ENCODE measurements at places on chromosomes 3 and 15.

- no peak for ATAC-seq
These were observed 47.4 kb upstream of the MKRN3 start for GRCh38 chr15:23518104-23518503.

GRCh38 chr3:171353423-171353822 lies 106.8 kb downstream of the TNIK start:
- ATAC-seq: no peak

- ATAC-seq: no peak
These were observed 325.8 kb upstream of the IGF1R start for GRCh38 chr15:98322581-98322980.

DNA sequence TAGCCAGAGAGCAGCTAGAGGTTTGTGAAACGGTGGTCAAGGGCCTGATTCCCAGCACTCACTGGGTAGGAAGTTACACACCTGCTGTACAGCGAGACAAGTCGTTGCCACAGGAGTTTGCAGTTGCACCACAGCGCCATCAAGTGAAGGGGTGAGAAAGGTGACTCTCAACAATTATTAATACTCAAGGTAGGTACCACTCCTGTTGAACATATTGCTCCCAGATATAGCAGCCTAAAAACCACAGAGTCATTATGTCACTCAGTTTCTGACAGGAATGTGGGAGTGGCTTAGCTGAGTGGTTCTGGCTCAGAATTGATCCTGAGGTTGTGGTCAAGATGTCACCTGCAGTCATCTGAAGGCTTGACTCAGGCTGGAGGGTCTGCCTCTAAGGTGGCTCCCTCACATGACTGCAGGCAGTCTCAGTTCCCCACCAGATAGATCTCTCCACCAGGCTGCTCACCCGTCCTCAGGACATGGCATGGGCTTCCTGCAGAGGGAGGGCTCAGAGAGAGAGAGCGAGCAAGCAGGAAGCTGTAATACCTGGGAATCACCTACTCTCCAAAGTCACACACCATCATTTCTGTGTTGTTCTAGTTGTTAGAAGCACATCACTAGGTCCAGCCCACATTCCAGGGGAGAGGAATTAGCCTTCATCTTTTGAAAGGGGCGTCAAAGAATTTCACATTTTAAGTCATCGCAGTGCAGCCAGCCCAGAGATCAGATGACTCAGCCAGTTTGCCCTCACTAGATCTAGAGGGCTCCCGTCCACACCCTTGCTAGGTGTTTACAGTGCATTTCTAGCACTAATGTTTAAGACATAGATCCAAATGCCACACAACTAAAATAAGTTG lies 17.0 kb upstream of the ANO10 start:
- peak; percentile 43 for ATAC-seq

DNA sequence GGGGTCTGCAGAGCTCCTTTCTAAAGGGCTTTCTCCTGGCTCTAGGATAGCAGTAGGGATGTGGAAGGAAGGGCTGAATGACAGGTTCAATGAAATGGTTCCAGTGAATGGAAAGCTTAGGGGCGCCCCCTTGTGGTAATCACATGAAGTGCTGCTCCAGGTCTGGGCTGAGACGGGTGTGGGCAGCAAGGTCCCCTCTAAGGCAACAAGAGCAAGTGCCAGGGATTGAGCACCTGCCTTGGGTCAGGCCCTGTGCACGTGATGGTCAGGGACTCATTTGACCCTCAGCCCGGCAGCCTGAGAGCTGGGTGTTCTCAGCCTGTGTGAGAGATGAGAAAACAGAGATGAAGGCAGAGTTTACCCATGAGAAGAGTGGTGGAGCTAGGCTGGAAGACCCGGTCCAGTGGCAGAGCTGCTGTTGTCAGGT lies 12.1 kb upstream of the CX3CR1 start:
- no peak for ATAC-seq

- no peak for ATAC-seq
These were observed 47.6 kb downstream of the SHOX2 start for GRCh38 chr3:158058495-158059130.

GRCh38 chr3:23565041-23565775 lies 240.5 kb upstream of the UBE2E1 start:
- ATAC-seq: no peak

DNA sequence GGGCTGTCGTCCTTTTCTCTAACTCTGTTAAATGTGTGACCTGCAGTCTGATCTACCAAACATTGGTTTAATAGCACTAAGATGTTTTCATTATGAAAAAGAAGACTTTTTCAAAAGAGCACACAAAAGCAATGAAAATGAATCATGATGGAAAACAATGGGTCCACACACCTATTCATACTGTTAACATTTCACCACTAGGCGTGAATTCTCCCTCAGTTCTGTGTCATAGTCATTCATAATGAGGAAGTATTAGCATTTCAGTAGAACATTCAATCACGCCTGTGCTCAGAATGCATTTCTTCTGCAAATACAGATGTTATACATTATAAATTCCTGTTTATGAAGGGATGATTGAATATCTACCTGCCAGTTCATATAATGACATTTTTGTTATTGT lies 35.9 kb downstream of the EIF4E3 start:
- ATAC-seq: peak; percentile 60

GRCh38 chr3:194137008-194137505 lies 1.1 kb downstream of the HES1 start:
- no peak for ATAC-seq

GRCh38 chr3:30984855-30985749 lies 90.6 kb upstream of the GADL1 start:
- no peak for ATAC-seq

DNA sequence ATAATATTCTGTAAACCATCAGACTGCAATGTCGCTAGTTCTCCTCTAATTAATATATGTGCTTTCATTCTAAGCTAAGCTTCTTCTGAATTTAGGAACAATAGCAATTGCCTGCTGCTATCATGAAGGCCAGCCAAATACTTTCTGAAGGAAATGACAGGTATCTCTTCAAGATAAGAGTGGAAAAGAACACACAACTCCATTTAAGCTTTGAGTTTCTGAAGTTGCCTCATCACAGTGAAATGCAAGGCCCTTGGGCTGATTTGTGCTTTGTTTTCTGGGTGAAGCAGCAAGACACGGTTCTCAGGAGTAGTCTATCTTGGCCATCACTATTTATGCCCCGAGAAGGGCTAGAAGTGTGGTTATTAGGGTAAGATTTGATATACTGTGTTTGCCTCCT lies 6.2 kb downstream of the SLC7A14 start:
- no peak for ATAC-seq

GRCh38 chr3:142647856-142648255 lies 51.7 kb downstream of the PLS1 start:
- ATAC-seq: no peak

GRCh38 chr3:193130576-193130975 lies 110.4 kb upstream of the PLAAT1 start:
- no peak for ATAC-seq

GRCh38 chr3:69137005-69137404 lies 14.6 kb upstream of the LMOD3 start:
- ATAC-seq: no peak

Measured in activated CD4-positive, CD25-positive, alpha-beta regulatory T cell treated with anti-CD3 and anti-CD28 coated beads, Interleukin-2, amount 50 U/mL, for 24 hours (primary cell).